ENCODE measurements at places on chromosomes 5 and 9. TPM values are rescaled to one million over a fixed set of nuclear protein-coding genes. Genes with fewer than 3 reads are reported as not detected.
A peak's percentile ranks its signal among the peaks of the same experiment; 100 is the strongest.

RPL35 gene
- polyA plus RNA-seq, result 4,941 TPM

DNA sequence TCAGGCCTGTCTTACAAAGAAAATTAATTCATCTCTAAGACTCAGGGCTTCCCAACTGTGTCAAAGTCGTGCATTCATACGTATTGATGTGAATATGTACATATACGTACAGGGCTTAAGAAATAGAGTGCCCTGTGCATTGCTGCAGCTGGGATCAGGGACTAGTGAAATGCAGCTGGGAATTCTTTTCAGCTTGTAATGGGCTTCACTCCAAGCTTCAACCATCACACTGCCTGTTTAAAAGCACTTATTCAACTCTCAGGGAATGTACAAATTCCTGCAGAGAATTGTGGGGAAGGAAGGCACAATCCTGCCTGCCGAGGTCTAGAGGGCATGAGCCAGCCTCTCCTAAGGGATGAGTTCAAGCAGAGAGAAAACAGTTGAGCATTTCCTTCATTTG is 59.6 kb upstream of the MAN2A1 start:
- no peaks in the 10 kb centered on the region for H3K4me1 ChIP-seq
- H3K36me3 ChIP-seq, result no peaks in the 10 kb centered on the region
- no peak overlapping the region for H3K27ac ChIP-seq
- DNase-seq, result no peak
- no peak overlapping the region for H3K4me3 ChIP-seq
- H3K27me3 ChIP-seq, result no peaks in the 10 kb centered on the region

DNA sequence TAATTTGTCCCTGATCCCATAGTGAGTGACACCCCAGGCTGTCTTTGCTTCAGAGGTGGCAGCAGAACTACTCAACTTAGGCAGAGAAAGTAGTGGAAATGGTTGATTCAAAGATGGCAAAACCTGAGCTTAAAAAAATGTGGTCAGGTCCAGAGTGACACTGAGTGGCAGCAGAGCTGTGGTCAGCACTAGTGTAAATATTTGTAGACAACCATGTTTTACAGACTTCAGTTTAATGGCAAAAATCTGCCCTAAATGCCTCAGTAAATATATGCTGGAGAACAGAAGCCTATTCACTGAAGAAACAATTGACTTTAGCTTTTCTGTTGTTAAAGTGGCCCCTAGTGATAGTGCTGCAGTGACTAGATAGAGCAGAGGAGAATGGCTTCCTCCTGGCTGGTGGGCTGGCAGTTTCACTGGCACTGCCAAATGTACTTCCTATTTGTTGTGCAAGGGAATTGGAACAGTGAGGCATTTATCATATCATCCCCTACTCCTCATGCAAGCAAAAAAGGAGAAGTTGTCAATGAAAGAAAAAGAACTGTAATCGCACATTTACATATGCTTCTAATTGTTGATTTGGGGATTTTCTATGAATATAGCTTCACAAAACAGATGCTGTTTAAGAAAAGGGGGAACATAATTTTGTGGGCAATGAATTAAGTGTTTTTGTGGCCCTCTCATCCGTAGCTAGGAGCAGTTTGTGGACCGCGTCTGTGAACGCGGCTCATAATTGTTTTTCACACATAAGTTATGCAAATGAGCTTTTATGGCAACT is 12.0 kb downstream of the PBX3 start:
- H3K4me1 ChIP-seq, result peaks cover 7% of the 10 kb centered on the region
- H3K4me3 ChIP-seq, result peak overlapping the region; percentile 19
- no peaks in the 10 kb centered on the region for H3K36me3 ChIP-seq

NR2F1 gene
- 0.94 TPM for polyA plus RNA-seq

DNA sequence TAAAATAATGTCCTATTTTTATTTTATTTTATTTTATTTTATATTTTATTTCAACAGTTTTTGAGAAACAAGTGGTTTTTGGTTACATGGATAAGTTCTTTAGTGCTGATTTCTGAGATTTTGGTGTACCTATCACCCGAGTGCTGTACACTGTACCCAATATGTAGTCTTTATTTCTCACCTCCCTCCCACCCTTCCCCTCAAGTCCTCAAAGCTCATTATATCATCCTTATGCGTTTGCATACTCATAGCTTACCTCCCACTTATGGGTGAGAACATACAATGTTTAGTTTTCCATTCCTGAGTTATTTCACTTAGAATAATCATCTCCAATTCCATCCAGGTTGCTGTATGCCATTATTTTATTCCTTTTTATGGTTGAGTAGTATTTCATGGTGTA is 63.5 kb downstream of the ARRDC3 start:
- no peak for DNase-seq
- H3K27me3 ChIP-seq, result no peaks in the 10 kb centered on the region
- H3K27ac ChIP-seq, result no peak overlapping the region
- H3K4me3 ChIP-seq, result no peak overlapping the region
- H3K36me3 ChIP-seq, result no peaks in the 10 kb centered on the region
- no peaks in the 10 kb centered on the region for H3K4me1 ChIP-seq

PCDHAC1 gene
- 0.02 TPM for polyA plus RNA-seq

DNA sequence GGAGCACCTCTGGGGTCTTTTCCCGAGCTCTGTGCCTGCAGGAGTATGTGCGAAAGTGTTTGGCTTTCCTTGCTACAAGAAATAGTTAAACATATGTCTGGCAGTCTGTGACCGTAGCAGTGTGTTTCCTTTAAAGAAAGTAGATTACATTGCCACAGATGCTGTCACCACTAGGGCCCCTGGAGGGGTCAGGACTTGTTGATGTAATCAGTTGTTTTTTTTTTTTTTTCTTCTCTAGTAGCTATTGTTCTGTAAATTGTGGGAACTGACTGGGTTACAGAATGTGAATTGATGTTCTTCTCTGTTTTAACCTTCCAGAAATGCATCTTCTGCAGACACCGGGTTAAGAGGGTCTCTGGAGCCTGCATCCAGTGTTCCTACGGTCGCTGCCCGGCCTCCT is 345.6 kb downstream of the KDM4C start:
- no peak overlapping the region for H3K4me3 ChIP-seq
- DNase-seq, result no peak
- H3K27ac ChIP-seq, result no peak overlapping the region
- H3K36me3 ChIP-seq, result peaks cover 16% of the 10 kb centered on the region
- no peaks in the 10 kb centered on the region for H3K27me3 ChIP-seq

CFAP77 gene
- 0.11 TPM for polyA plus RNA-seq

DNA sequence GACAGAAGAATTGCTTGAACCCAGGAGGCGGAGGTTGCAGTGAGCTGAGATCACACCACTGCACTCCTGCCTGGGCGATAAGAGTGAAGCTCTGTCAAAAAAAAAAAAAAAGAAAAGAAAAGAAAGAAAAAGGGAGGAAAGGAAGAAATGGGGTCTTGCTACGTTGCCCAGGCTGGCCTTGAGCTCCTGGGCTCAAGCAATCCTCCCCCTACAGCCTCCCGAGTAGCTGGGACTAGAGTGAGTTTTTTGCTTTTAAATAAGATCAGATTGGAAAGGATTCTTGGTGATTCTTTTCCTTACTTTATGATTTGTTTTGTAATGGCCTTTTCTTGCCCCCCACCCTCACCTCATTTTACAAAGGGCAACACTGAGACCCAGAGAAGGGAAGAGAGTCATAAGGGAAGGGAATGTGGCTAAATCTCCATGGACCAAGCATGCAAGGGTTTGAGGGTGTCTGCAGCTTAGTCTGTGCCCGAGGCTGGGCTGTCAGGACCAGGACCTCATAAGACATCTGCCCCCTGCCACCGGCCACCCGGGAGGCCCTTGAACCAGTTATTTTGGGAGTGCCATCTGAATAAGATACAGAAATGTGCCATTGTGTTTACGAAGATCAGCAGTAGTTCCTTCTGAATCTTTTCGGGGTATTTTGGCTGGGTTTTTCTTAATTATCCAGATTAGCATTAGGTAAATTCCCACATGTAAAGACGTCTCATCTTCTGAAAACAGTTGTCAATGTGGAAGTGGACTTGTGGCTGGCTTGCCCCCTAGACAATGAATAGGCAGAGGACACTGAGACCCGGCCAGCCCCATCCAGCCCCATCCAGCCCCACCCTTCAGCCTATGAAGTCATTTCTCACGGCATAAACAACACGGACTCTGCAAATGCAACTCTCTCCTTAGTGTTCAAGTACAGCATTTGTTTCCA is 44.5 kb upstream of the GRHPR start:
- H3K4me3 ChIP-seq, result no peak overlapping the region
- H3K27ac ChIP-seq, result no peak overlapping the region
- H3K27me3 ChIP-seq, result peaks cover 2% of the 10 kb centered on the region
- DNase-seq, result no peak
- H3K36me3 ChIP-seq, result no peaks in the 10 kb centered on the region
- peaks cover 27% of the 10 kb centered on the region for H3K4me1 ChIP-seq

GRCh38 chr5:127410959-127411358 is 106.5 kb upstream of the PRRC1 start:
- no peaks in the 10 kb centered on the region for H3K27me3 ChIP-seq
- no peaks in the 10 kb centered on the region for H3K36me3 ChIP-seq
- DNase-seq, result no peak
- H3K4me1 ChIP-seq, result peaks cover 2% of the 10 kb centered on the region
- no peak overlapping the region for H3K4me3 ChIP-seq

DNA sequence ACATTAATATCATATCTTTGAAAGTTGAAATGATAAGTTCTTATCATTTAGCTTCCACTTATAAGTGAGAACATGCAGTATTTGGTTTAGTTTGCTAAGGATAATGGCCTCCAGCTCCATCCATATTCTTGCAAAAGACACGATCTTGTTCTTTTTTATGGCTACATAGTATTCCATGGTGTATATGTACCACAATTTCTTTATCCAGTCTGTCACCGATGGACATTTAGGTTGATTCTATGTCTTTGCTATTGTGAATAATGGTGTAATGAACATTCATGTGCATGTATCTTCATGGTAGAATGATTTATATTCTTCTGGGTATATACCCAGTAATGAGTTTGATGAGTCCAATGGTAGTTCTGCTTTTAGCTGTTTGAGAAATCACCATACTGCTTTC is 135.0 kb upstream of the PRR16 start:
- no peak overlapping the region for H3K27ac ChIP-seq
- H3K36me3 ChIP-seq, result no peaks in the 10 kb centered on the region
- H3K4me1 ChIP-seq, result no peaks in the 10 kb centered on the region
- no peaks in the 10 kb centered on the region for H3K27me3 ChIP-seq

SLC34A1 gene
- polyA plus RNA-seq, result 0.02 TPM

DNA sequence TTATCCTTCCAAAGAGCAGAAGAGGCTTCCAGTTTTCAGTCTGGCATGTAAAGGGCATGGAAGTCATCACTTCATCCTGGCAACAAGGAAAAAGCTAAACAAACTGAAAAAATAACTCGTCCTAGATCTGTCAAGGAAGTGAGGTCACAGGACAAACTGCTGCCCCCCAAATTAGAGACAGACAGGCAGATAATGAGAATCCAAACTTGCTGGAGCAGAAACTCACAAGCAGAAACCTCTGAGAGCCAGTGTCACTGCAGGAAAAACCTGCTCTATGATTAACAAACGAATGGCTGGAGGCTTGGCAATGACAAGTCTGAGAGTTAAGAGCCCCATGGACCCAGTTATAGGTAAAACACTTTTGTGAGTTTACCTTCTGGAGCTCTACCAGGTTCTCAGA is 18.9 kb upstream of the MLANA start:
- H3K27ac ChIP-seq, result no peak overlapping the region
- H3K36me3 ChIP-seq, result no peaks in the 10 kb centered on the region
- DNase-seq, result no peak
- no peaks in the 10 kb centered on the region for H3K27me3 ChIP-seq
- H3K4me1 ChIP-seq, result peaks cover 12% of the 10 kb centered on the region

- H3K27me3 ChIP-seq, result no peaks in the 10 kb centered on the region
- H3K27ac ChIP-seq, result no peak overlapping the region
- H3K4me1 ChIP-seq, result no peaks in the 10 kb centered on the region
- no peak overlapping the region for H3K4me3 ChIP-seq
- DNase-seq, result no peak
- no peaks in the 10 kb centered on the region for H3K36me3 ChIP-seq
These were observed 196.1 kb downstream of the MPDZ start for GRCh38 chr9:13083366-13083765.

GRCh38 chr9:86563936-86564335 is 209.7 kb upstream of the TUT7 start:
- no peaks in the 10 kb centered on the region for H3K27me3 ChIP-seq
- no peaks in the 10 kb centered on the region for H3K4me1 ChIP-seq
- no peak for DNase-seq
- H3K4me3 ChIP-seq, result no peak overlapping the region
- no peaks in the 10 kb centered on the region for H3K36me3 ChIP-seq

DNA sequence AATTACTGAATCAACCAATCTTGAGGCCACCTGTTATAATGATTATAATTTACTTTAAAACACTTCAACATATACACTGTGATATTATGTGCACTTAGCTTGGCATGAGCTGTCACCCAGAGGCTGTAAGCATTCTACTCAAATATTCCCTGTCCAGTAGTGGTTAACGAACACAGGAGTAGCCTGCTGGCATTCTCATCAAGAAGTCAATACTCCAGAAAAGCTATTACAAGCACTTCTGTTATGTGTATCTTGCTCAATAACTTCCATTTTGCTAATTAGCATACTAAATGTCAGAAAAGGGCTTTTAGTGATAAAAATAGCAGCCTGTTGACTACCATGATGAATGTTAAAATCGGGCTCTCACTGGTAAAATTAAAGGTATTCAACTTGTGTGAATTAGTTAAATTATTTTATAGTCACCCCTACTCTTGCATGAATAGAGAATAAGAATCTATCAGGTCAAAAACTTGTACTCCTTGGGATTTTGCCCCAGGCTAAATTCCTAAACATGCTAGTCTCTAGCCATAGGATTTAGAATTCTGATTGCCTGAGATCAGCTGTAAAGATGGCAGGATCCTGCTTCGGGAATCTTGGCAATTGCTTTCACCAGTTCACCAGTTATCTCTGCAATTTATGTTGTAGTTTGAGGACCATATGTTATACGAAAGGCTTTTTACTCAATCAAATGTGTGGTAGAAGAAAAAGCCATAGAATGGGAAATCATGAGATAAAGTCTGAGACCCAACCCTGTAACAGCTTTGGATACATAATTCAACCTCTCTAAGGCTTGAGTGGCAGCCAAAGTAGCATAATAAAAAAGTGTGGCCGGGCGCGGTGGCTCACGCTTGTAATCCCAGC is 43.4 kb upstream of the PAM start:
- no peaks in the 10 kb centered on the region for H3K4me1 ChIP-seq
- H3K27me3 ChIP-seq, result no peaks in the 10 kb centered on the region
- no peak overlapping the region for H3K4me3 ChIP-seq
- no peak overlapping the region for H3K27ac ChIP-seq

DNA sequence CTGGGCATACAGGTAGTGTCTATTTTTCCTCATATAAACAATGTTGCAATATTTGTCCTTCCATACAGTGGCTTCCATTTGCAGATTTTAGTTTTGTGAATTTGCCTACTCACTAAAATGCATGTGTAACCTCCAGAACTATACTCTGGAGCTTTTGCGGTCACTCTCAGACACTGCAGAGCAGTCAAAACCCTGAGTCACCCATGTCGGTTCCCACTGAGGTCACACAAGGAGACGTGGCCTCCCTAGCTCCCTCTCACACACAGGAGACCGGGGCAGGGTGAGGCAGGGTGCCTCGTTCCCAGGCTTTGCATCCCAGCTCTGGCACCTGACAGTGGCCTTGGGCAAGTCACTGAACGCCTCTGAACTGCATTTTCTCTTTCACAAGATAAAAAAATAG is 55.5 kb upstream of the ZNF354A start:
- no peak overlapping the region for H3K27ac ChIP-seq
- no peak overlapping the region for H3K4me3 ChIP-seq
- no peak for DNase-seq
- no peaks in the 10 kb centered on the region for H3K36me3 ChIP-seq
- H3K4me1 ChIP-seq, result no peaks in the 10 kb centered on the region
- no peaks in the 10 kb centered on the region for H3K27me3 ChIP-seq

PHF24 gene
- polyA plus RNA-seq, result 0.37 TPM

- DNase-seq, result no peak
- H3K4me1 ChIP-seq, result peaks cover 3% of the 10 kb centered on the region
- no peaks in the 10 kb centered on the region for H3K36me3 ChIP-seq
These were observed 21.0 kb downstream of the ATOX1 start for GRCh38 chr5:151737431-151737830.

C9orf152 gene
- 0.23 TPM for polyA plus RNA-seq

Data from thymus (tissue), 14 donors.